GM04503 (cell line): ENCODE measurements at places on chromosomes 5 and 9.

- DNase-seq: no peak
These were observed 118.0 kb upstream of the OTULINL start for GRCh38 chr5:14463629-14464028.

GRCh38 chr9:116842658-116843057, 155.6 kb downstream of the TRIM32 start:
- DNase-seq: no peak

DNA sequence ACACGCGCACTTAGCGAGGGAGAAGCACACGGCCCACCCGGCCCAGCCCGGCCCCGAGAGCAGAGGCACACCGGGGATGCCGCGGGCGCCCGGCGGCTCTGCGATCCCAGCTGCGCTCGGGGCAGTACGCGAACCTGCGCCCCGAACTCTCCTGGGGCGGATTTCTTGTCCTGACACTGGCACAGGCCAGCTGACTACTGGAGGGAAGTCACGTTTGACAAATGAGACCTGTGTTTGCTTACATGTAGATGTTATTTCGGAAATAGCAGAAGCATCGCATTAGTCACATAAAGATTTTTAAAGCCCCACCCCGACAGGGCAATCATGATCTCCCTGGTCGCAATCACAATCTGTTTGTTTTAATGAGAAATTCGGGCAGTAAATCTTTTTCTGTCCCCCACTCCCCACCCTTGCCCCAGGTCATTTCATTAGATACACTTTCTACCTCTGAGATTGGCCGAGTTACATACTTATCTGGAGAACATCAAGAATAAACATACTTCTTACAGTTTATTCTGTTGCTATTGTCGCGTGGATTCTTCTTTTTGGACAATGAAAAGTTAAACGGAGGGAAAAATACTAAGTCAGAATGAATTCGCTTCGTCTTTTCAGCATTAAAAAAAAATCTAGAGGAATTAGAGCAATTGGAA, 518.9 kb downstream of the CTNND2 start:
- DNase-seq: no peak

DNA sequence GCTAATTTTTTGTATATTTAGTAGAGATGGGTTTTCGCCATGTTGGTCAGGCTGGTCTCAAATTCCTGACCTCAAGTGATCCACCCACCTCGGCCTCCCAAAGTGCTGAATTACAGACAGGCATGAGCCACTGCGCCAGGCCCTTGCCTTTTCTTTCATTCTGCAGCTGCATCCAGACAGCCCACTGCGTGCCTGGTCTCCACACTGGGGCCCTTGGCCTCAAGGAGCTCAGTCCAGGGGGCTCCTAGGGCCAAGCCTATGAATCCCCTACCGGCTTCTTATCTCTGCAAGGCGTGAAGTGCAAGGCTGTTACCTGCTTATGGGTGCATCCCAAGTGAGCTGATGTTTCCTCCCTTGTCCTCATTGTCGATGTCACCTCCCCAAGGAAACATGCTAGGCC, 78.8 kb downstream of the CSNK1A1 start:
- no peak for DNase-seq

- peak; percentile 31 for DNase-seq
These were observed 2.8 kb downstream of the PDLIM7 start for GRCh38 chr5:177494346-177495195.

GRCh38 chr9:13645557-13645956, 366.1 kb upstream of the MPDZ start:
- DNase-seq: no peak

DNA sequence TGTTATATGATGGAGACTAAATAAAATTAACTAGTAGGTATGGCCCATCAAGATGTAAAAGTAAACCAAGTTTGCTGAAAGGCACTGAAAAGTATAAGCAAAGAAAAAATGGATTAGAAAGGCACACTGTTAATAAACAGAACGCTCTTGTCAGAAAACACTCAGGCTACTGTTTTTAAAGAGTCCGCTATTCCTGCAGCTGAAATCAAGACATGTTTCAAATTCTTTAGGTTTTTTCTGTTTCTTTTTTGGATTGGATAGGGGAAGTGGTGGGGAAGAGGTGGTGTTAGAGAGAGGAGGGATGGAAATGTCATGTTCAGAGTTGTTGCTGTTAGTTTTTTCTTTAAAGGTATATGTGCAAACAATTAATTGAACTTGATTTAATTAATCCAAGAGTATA, 17.5 kb downstream of the OSTF1 start:
- no peak for DNase-seq

DNA sequence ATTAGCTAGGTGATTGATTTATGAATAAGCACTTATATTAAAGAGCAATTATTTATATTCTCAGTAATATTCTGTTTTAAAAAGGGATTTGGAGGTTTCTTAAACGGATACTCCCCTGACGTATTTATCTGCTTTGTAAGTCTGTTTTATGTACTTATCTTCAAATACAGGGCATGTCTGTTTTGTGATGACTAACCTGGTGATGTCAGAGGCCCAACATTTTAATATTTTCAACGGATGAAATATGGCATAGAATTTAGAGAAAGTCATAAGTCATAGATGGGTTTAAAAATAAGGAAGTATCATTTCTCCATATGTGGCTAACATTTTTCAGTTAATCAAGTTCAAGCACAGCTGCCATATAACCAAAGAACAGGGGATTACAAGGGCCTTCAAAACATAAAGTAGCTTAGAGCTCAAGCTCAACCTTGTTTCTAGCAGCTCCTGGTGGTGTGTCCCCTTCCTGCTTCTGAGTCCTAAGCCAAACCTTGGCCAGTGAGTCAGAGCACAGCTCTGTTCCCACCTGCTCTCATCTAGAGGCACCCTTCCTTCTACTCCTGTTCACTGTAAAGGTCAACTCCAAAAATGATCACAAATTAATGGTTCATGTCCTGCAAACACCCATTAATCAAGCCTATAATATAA, 131.4 kb downstream of the OXCT1 start:
- DNase-seq: no peak

DNA sequence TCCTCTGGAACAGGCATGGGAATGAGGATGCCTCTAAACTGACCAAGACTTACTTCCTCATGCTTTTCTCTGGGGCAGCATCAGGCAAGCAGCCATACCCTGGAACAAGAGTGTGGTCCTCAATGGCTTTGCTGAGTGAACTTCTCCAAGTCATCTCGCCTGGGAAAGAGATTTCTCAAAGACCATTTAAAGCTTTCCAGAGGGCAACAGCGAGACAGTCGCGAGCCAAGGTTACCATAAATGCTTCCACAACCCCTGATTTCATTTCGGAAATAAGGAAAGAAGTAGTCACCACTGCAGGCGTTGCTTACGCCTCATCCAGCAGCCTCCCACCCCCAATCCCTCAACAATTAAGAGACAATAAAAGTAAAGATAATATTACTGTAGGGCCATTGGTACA, 1.1 kb upstream of the SNCAIP start:
- DNase-seq: no peak
